ENCODE measurements at places on chromosomes 2 and 18. TPM values are rescaled to one million over a fixed set of nuclear protein-coding genes. Genes with fewer than 3 reads are reported as not detected.

CYP27C1 gene
- total RNA-seq: 0.05 TPM

GRCh38 chr2:231530099-231531011, at the start of gene NMUR1:
NMUR1 (minus strand) TSS chr2:231530445; CDS start chr2:231530361, 84 bp downstream.
- peaks cover 13% of the 10 kb centered on the region for H3K27me3 ChIP-seq
- H3K36me3 ChIP-seq: no peaks in the 10 kb centered on the region
- peak; percentile 35 for DNase-seq

- peak; percentile 6 for DNase-seq
- H3K4me3 ChIP-seq: peak overlapping the region; percentile 98
- H3K27ac ChIP-seq: peak overlapping the region; percentile 97
- H3K4me1 ChIP-seq: peaks cover 12% of the 10 kb centered on the region
These were observed 1.4 kb downstream of the RAB1A start for GRCh38 chr2:65128297-65129190.

GRCh38 chr18:23723121-23723520, 33.9 kb downstream of the LAMA3 start:
- H3K27ac ChIP-seq: no peak overlapping the region
- no peak for DNase-seq
- no peaks in the 10 kb centered on the region for H3K4me1 ChIP-seq
- H3K36me3 ChIP-seq: no peaks in the 10 kb centered on the region

RMC1 gene
- total RNA-seq: 22.5 TPM

WDR43 gene
- total RNA-seq: 49.0 TPM

- DNase-seq: no peak
- no peaks in the 10 kb centered on the region for H3K4me1 ChIP-seq
- no peaks in the 10 kb centered on the region for H3K36me3 ChIP-seq
- H3K27me3 ChIP-seq: no peaks in the 10 kb centered on the region
- H3K27ac ChIP-seq: no peak overlapping the region
- H3K4me3 ChIP-seq: no peak overlapping the region
These were observed 155.8 kb downstream of the ALPK2 start for GRCh38 chr18:58473071-58473470.

DNA sequence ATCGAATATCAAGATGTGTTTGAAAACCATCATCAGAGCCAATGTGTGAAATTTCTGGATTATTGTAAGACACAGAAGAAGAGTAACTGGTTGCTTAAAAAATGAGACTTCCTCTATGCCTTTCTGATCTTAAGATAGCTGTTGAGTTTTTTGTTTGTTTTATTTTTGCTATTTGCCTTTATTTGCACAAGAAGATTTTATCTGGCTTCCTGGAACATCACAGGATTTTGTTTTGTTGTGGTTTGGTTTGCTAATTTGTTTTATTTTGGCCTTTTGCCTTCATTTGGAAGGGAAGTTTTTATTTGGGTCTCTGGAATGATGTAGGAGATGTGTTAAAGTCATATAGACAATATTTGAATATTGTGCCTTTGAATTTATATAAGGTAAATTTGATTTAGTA, 3.9 kb upstream of the CYTIP start:
- DNase-seq: no peak
- H3K27ac ChIP-seq: no peak overlapping the region
- no peak overlapping the region for H3K4me3 ChIP-seq
- H3K27me3 ChIP-seq: no peaks in the 10 kb centered on the region

GPR39 gene
- 0.09 TPM for total RNA-seq

- no peak for DNase-seq
- no peaks in the 10 kb centered on the region for H3K4me1 ChIP-seq
- H3K27ac ChIP-seq: no peak overlapping the region
These were observed 79.9 kb downstream of the MYO5B start for GRCh38 chr18:50115095-50115494.

GRCh38 chr2:181122601-181123000, 142.2 kb downstream of the UBE2E3 start:
- DNase-seq: no peak
- H3K4me3 ChIP-seq: no peak overlapping the region
- peaks cover 9% of the 10 kb centered on the region for H3K4me1 ChIP-seq

ADI1 gene
- 28.1 TPM for total RNA-seq

BAZ2B gene
- 43.3 TPM for total RNA-seq

- H3K4me1 ChIP-seq: peaks cover 48% of the 10 kb centered on the region
- H3K36me3 ChIP-seq: peaks cover 48% of the 10 kb centered on the region
- H3K27me3 ChIP-seq: no peaks in the 10 kb centered on the region
- H3K27ac ChIP-seq: peak overlapping the region; percentile 100
- peak overlapping the region; percentile 80 for H3K4me3 ChIP-seq
These were observed 5.2 kb downstream of the ZFP36L2 start for GRCh38 chr2:43221124-43221762.

DNA sequence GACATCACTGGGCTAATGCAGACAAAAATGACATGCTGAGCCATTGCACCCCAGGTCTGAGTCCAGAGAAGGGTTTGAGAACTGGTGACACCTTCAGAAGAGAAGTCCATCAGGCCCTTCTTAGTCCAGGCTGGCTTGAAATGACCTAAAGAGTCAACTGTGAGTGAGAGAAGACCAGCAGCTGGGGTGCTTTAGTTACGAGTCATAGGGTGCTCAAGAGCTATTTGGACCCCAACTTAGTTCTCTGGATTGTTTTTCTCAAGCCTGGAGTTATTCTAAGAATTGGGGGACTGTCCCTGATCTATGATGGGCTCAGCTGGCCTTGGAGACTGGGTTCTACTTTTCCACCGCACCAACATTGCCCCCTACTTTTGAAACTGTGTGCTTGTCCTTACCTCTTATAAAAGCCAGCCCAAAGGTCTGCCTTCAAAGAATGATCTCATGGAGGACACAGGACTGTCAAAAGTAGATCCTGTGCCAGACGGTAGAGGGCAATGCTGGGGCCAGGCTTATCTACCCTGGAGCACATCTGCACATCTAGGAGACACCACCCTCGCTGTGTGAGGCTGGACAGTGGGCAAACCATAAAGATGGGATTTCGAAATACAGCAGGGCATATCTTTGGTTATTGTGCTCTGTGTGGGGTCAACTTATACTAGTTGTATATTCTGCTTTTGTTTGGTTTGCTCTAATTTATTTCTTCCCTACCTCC, 333.0 kb upstream of the SLC14A2 start:
- no peak overlapping the region for H3K27ac ChIP-seq
- no peaks in the 10 kb centered on the region for H3K27me3 ChIP-seq
- H3K4me1 ChIP-seq: no peaks in the 10 kb centered on the region

- H3K27ac ChIP-seq: peak overlapping the region; percentile 85
- DNase-seq: peak; percentile 59
- no peaks in the 10 kb centered on the region for H3K27me3 ChIP-seq
- H3K36me3 ChIP-seq: no peaks in the 10 kb centered on the region
These were observed 109.9 kb upstream of the CAB39 start for GRCh38 chr2:230602562-230603230.

- H3K27me3 ChIP-seq: no peaks in the 10 kb centered on the region
- no peak overlapping the region for H3K4me3 ChIP-seq
- H3K4me1 ChIP-seq: no peaks in the 10 kb centered on the region
- H3K36me3 ChIP-seq: no peaks in the 10 kb centered on the region
- H3K27ac ChIP-seq: no peak overlapping the region
- DNase-seq: no peak
These were observed 306.6 kb downstream of the MYCN start for GRCh38 chr2:16246911-16247310.

- H3K4me3 ChIP-seq: no peak overlapping the region
- no peaks in the 10 kb centered on the region for H3K27me3 ChIP-seq
- H3K27ac ChIP-seq: no peak overlapping the region
- no peaks in the 10 kb centered on the region for H3K4me1 ChIP-seq
- no peak for DNase-seq
These were observed 340.3 kb upstream of the SALL3 start for GRCh38 chr18:78639006-78639950.

DNA sequence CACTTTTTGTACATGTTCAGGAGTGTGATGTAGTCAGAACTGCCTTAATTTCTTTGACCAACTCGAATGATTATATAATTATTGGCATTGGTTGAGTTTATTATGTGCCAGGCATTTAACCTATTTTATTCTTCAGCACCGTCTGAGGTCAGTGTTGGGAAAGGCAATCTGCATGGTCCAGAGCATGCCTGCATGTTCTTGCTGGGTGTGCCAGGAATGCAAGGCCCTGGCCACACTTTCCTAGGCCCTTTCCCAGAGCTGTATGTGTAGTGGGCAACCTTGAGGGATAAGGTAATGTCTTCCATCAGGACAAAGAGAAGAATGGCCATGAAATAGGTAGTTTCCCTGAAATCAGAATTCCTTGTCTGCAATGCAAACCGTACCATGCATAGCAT, 9.7 kb upstream of the SNRNP200 start:
- H3K4me3 ChIP-seq: no peak overlapping the region
- H3K36me3 ChIP-seq: no peaks in the 10 kb centered on the region
- H3K27me3 ChIP-seq: no peaks in the 10 kb centered on the region
- no peak for DNase-seq

GRB14 gene
- total RNA-seq: 0.19 TPM

MYO5B gene
- 6.2 TPM for total RNA-seq

- no peak overlapping the region for H3K4me3 ChIP-seq
- no peak for DNase-seq
- H3K36me3 ChIP-seq: peaks cover 83% of the 10 kb centered on the region
- peaks cover 55% of the 10 kb centered on the region for H3K4me1 ChIP-seq
These were observed 53.7 kb downstream of the BCL11A start for GRCh38 chr2:60499651-60500265.

HS1BP3 gene
- total RNA-seq: 7.2 TPM

BMPR2 gene
- total RNA-seq: 7.5 TPM

GRCh38 chr2:134109725-134110124, 144.1 kb upstream of the MGAT5 start:
- H3K36me3 ChIP-seq: no peaks in the 10 kb centered on the region
- no peaks in the 10 kb centered on the region for H3K27me3 ChIP-seq
- no peak overlapping the region for H3K4me3 ChIP-seq

- H3K27me3 ChIP-seq: no peaks in the 10 kb centered on the region
- DNase-seq: no peak
- H3K4me3 ChIP-seq: no peak overlapping the region
- H3K27ac ChIP-seq: no peak overlapping the region
- H3K4me1 ChIP-seq: no peaks in the 10 kb centered on the region
- no peaks in the 10 kb centered on the region for H3K36me3 ChIP-seq
These were observed 225.7 kb upstream of the CCDC150 start for GRCh38 chr2:196413821-196414274.

SLC30A3 gene
- 0.05 TPM for total RNA-seq

- no peak overlapping the region for H3K27ac ChIP-seq
- no peaks in the 10 kb centered on the region for H3K27me3 ChIP-seq
- no peaks in the 10 kb centered on the region for H3K36me3 ChIP-seq
These were observed 105.5 kb downstream of the GRB14 start for GRCh38 chr2:164515734-164516133.

GRCh38 chr2:238101891-238102841, 2.0 kb downstream of the ESPNL start:
- no peaks in the 10 kb centered on the region for H3K36me3 ChIP-seq
- no peak overlapping the region for H3K27ac ChIP-seq
- H3K4me1 ChIP-seq: no peaks in the 10 kb centered on the region
- H3K27me3 ChIP-seq: no peaks in the 10 kb centered on the region
- no peak overlapping the region for H3K4me3 ChIP-seq
- DNase-seq: no peak

DNA sequence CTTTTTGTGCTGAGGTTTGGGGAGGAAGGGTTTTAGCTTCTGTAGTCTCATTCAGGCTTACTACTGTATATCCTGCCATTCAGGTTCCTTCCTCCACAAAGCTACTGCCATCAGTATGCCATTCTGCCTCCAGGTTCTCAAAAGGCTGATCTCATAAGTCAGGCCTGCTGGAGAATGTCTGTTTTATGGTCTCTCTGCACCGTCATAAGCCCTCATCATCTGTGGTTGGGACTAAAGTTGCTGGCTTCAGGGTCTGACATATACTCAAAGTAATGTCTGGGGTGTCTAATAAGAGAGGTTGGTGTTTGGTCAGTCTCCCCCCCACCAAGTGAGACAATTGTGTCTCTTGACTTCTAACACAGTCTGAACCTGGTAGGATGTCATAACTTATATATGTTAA, 36.2 kb upstream of the CCBE1 start:
- no peak overlapping the region for H3K4me3 ChIP-seq
- H3K27ac ChIP-seq: no peak overlapping the region
- H3K27me3 ChIP-seq: no peaks in the 10 kb centered on the region
- H3K4me1 ChIP-seq: no peaks in the 10 kb centered on the region

GRCh38 chr18:51716277-51716676, 518.8 kb upstream of the MEX3C start:
- H3K36me3 ChIP-seq: no peaks in the 10 kb centered on the region
- H3K27ac ChIP-seq: no peak overlapping the region
- H3K4me1 ChIP-seq: no peaks in the 10 kb centered on the region
- H3K27me3 ChIP-seq: no peaks in the 10 kb centered on the region
- no peak overlapping the region for H3K4me3 ChIP-seq
- no peak for DNase-seq

DNA sequence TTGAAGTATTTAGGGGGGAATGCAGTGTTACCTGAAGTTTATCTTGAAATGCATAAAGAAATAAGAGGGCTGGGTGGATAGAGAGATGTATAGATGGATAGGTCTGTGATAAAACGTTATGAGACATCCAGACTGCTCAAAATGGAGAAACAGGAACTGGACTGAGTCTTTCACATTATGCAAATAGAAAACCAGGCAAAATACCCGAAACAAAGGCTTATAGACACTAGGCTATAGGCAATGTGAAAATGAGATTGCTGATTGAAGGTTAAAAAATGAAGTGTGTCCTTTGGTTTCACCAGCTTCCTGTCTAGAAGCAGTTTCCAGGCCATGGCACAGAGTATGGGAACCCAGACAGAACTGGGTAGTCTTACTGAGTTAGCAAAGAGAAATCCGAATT, 24.9 kb upstream of the SLC3A1 start:
- no peaks in the 10 kb centered on the region for H3K4me1 ChIP-seq
- no peaks in the 10 kb centered on the region for H3K27me3 ChIP-seq
- no peak overlapping the region for H3K4me3 ChIP-seq
- no peak for DNase-seq
- H3K36me3 ChIP-seq: no peaks in the 10 kb centered on the region
- H3K27ac ChIP-seq: no peak overlapping the region

DNA sequence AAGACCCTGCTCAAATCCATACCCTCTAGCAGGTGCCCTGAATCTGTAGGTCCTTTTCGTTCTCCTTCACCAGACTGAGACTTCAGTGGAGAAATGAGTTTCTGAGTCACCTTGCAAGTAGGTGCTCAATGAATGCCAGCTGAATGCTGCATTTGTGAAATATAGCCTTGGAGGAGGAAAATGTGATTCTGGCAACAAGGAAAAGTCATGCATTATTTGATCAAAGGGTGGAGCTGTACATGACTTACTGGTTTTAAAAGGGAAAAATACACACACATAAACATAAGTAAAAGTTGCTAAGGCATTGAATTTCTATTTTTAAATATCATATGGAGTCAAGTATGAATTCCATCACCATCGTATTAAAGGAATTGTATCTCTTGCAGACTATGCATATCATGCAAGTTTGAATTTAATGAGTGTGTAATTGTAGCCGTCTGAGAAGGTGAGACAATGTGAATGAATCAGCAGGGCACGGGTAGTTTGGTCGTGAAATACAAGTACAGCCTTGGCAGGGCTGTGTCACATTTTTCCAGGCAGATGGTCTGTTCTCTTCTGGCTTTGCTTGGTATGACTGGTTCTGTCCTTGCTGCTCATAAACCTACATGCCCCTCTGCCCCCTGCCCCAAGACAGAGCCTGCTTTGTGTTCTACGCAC, 160.8 kb downstream of the COL6A3 start:
- no peaks in the 10 kb centered on the region for H3K4me1 ChIP-seq
- no peak overlapping the region for H3K4me3 ChIP-seq
- no peak overlapping the region for H3K27ac ChIP-seq
- no peaks in the 10 kb centered on the region for H3K36me3 ChIP-seq

DSG1 gene
- 0.61 TPM for total RNA-seq
